Fibroblast of skin of scalp (primary cell): ENCODE measurements at places on chromosomes 1 and 21.
A peak's percentile ranks its signal among the peaks of the same experiment; 100 is the strongest.

DNA sequence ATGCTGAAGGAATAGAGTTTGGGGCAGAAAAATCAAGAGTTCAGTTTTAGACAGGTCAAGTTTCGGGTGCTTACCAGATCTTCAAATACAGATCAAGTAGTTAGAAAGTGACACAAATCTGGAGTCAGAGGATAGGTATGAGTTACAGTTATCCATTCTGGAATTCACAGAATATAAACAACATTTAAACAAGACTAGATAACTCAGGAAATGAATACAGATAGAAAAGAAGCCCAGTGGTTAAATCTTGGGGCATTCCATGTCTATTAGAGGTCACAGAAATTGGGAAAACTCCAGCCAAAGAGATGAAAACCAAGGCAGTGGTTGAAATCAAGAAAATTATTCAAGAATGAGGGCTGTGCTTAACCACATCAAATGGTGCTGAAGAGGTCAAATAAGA, 187.0 kb upstream of the HP1BP3 start:
- DNase-seq, result peak; percentile 63

- DNase-seq, result peak; percentile 58
Measured at GRCh38 chr21:36747815-36748383, 49.0 kb downstream of the SIM2 start.

DNA sequence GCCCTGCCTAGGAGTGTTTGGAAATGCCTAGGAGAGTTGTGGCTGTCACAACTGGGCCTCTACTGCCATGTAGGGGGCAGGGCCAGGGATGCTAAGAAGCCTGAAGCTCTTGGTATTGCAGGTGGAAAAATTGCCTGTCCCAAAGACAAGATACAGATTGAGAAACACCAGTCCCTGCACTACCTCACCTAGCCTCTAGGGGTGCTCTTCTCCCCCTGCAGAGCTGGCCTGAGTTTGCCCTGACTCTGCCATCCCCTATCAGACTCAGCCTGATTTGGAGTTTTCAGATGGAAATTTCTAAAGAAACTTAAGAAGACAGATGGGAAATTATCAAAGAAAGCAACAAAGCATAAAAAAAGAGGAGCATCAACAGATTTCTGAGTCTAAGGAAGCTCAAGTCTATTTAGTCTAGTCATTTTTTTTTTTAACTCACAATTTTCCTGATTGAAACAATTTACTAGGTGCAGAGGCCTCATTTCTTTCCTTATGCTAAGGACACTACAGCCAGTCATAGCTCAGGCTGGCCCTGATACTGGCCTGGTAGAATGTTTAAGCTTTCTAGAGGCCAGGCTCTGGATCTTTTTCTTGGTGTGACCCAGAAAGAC, 61.4 kb upstream of the LRRN2 start:
- DNase-seq, result peak; percentile 42

GRCh38 chr1:33443080-33443704, 12.3 kb upstream of the PHC2 start:
- peak; percentile 48 for DNase-seq

DNA sequence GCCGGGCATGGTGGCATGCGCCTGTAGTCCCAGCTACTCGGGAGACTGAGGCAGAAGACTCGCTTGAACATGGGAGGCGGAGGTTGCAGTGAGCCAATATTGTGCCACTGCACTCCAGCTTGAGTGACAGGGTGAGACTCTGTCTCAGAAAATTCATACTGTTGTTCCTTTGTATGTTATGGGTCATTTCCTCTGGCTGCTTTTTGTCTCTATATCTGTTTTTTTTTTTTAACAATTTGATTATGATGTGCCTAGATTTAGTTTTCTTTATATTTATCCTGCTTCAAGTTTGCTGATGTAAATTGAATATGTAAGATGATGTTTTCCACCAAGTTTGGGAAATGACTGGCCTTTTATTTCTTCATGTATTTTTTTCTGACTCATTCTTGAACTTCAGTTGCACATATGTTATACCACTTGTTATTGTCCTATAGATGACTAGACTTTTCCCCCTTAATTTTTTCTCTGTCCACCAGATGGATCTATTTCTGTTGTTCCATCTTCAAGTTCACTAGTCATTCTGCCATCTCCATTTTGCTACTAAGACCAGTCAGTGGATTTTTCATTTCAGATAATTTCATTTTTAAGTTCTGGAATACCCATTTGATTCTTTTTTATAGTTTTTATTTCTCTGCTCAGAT, 173.5 kb downstream of the GALNT2 start:
- no peak for DNase-seq

DNA sequence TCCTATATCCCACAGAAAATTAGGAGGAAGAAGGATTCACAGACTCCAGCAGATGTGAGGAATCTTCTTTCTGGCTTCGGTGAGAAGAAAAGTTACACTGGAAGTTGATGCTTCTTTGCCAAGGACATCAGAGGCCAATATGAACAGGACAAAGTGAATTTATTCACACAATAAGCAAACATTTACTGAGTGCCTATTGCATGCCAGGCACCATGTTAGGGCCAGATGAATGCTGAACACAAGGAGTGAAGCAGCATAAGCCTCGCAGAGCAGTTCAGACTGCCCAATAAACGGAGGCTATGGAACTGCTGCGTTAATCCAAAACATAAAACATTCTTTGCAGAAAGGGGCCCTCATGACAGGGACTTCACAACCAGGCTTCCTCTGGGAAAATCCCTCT, 114.6 kb downstream of the LMX1A start:
- DNase-seq, result no peak

GRCh38 chr1:111864862-111865261, 109.2 kb downstream of the DDX20 start:
- DNase-seq, result peak; percentile 14

DNA sequence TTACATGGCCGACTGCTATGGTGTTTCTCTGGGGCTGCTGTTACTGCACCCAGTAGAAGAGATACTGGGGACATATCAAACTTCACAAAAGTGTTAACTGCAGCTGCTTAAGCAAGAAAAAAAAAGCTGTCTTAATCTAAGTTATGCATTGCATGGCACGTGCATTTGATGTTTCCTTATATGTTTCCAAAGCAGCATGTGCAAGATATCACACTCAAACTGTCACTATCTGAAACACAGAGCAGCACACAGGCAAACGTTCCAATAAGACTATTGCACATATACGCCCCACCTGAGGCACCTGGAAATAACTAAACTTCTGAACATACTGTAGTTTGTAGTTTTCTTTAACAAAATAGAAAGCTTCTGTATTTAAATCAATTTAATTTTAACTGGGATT, 671.4 kb upstream of the ADGRL2 start:
- no peak for DNase-seq

- peak; percentile 49 for DNase-seq
Measured at GRCh38 chr1:185574139-185574875, 159.9 kb upstream of the HMCN1 start.

- DNase-seq, result no peak
Measured at GRCh38 chr1:209537336-209538114, 46.0 kb upstream of the CAMK1G start.
